Stimulated activated CD4-positive, alpha-beta T cell treated with anti-CD3 and anti-CD28 coated beads, Interleukin-1b, Interleukin-23, amount 100 ng/mL, for 24 hours (primary cell): ENCODE measurements at places on chromosomes 7 and 10.

GRCh38 chr7:21364801-21365271 is 63.0 kb upstream of the SP4 start:
- no peak for DNase-seq

- DNase-seq = no peak
Measured at GRCh38 chr10:76945166-76945565, 692.4 kb downstream of the KCNMA1 start.

GRCh38 chr7:73496626-73497025 is 25.5 kb downstream of the BAZ1B start:
- no peak for DNase-seq

DNA sequence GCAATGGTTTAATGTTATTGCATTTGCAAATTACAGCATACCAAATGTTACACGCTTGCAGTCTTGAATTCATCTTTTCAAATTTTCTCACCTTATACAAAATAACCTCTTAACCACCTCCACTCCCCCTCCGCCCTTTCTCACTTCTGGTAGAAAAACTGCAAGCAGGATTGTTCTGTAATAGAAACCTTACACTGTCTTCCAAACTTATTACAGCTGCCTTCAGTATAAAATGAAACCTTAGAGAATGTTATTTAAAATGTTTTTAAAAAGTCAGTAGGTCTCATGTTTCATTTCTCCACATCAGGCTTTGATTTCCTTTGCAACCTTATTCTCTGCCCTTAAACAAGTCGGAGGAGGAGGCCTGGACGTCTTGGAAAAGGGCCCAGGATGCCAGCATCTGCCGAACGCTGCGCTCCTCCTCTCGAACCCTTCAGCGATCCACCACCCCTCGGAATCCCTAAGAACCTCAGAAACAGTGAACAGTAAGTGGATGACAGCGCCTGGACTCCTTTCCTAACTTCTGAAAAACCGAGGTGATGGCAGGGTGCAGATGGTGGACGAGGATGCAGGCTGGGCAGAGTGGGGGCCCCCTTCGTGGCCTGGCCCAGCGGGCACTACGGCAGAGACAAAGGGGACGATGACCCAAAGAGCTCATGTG is 74.0 kb downstream of the FGFR2 start:
- no peak for DNase-seq

GRCh38 chr10:96176985-96177384 is 46.9 kb downstream of the ZNF518A start:
- DNase-seq = no peak

DNA sequence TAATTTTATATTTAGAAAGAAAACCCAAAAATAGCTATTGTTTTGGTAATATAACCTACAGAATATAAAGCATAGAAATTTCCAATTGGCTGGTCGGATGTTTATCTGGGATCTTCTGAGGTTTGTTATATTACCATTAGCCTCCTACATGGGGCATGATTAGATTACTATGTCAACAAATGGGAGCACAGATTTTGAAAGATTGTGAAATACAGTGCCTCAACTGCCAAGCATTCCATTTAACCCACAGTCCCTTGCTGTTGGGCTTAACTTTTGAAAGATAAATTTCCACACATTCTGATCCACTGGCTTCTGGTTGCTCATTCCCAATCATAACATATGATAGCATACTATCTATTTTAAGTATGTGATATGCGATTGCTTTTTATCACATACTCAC is 455.4 kb upstream of the C7orf33 start:
- no peak for DNase-seq

DNA sequence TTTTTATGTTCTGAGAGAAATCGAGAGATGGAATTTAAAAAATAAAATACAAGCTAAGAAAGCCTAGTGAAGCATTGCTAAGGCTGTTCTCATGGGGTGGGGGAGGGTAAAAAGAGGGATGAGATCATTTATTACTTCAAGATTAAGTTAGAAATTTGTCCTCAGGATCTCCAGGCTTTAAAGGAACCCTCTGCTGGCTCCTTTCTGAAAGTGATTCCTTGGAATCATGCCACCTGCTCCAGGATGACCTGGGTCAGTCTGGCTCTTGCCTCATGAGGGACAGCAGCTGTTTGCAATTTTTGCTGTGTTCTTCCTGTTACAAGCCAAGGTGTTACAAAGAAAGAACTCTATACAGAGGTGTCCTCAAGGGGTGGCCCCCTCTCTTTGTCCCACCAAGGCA is 69.8 kb downstream of the CDK1 start:
- DNase-seq = no peak

DNA sequence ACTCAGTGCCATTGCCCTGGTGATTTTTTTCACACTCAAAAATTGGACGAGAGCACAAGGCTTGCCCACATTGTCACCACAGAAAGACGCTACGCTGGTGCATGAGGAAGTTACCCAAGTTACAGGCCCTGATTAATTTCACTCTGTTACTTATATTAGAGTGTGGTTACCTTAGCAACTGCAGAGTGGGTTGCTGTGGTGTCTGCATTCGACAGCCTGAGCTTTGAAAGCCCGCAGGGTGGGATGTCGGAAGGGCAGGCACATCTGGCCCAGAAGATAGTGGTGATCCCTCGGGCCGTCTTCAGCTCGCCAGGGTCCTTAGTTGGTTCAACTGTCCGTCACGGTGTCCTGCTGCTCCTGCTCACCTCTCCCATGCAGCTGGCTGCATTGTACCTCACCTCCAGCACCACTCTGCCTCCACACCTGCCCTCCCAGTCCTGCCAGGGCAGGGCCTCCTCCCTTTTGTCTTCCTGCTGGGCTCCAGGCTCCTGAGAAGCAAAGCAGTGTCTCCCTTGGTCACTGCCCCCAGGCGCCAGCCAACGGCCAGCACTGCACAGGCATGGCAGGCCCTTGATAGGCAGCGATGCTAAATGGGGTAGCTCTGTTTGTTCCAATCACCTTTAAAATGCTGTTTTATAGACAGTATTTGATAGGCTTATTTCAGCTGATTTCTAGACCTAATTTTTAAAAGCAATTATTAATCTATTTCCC is 167.2 kb downstream of the EBF3 start:
- no peak for DNase-seq

- no peak for DNase-seq
Measured at GRCh38 chr7:13949445-13949844, 40.0 kb downstream of the ETV1 start.

GRCh38 chr7:67484244-67484751 is 487.7 kb downstream of the TYW1 start:
- DNase-seq = peak; percentile 2

DNA sequence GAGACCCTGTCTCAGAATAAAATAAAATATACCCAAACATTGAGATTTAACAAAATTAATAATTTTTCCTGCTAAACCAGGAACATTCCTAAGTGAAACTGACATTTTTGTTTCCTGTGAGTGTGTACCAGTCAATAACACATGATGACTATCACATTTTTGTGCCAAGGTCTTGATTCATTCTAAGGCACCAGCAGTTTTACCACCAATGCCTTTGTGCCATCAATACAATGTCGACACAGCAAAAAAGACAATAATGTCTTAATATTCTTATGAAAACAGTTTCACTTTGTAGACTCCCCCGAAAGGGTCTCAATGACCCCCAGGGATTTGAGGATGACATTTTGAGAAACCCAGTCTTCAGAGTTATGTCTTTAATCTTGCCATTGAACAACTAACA is 7.2 kb upstream of the CADPS2 start:
- no peak for DNase-seq

DNA sequence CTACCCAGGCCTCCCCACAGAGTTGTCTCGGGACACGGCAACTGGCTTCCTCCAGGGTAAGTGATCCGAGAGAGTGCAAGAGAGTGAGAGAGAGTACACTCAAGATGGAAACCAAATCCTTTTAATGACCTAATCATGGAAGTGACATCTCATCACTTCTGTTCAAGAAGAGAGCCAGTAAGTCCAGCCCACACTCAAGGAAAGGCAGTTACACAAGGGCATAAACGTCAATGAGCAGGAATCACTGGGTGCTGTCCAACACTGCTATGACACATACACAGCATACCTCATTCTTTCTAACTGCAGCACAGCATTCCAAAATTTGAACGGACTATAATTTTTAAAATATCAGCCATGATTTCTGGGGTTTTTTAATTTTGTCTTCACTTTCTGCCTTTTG is 29.3 kb upstream of the OSBPL3 start:
- DNase-seq = no peak

DNA sequence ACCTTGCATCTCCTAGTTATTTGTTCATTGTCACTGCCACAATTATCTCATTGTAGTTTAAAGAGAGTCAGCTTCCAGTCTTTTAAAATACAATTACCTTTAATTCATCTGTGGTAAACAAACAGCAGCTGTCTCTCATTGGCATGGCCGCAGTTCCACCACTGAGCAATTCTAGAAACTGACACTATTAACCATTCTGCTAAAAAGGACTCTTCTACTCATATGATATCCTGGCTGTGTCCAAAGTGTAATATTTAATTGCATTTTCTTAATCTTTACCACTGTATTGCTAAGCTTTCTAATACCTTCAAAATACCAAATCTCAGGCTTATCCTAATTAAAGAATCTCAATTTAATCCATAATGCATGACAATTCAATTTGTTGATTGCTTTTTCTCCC is 639.0 kb downstream of the AUTS2 start:
- no peak for DNase-seq

DNA sequence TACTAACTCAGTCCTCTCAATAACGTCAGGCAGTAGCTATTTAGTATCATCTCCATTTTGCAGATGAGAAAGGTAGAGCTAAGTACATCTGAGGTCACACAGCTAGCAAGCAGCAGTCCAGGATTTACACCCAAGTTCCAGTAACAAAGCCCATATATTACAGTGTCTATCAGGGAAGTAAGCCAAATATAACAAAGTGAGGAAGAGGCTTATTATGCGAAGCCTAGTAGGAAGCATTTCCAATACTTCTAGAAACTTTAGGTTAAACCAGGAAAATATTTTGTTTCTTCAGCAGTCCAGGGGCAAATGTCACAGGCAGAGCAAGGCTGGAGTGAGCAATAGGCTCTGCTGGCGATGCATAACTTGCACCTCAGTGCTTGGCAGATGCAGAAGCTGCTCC is 53.9 kb downstream of the NOC3L start:
- no peak for DNase-seq

- DNase-seq = no peak
Measured at GRCh38 chr7:2438775-2439174, 35.4 kb downstream of the CHST12 start.

- DNase-seq = no peak
Measured at GRCh38 chr10:126080879-126081411, 184.6 kb downstream of the FANK1 start.

DNA sequence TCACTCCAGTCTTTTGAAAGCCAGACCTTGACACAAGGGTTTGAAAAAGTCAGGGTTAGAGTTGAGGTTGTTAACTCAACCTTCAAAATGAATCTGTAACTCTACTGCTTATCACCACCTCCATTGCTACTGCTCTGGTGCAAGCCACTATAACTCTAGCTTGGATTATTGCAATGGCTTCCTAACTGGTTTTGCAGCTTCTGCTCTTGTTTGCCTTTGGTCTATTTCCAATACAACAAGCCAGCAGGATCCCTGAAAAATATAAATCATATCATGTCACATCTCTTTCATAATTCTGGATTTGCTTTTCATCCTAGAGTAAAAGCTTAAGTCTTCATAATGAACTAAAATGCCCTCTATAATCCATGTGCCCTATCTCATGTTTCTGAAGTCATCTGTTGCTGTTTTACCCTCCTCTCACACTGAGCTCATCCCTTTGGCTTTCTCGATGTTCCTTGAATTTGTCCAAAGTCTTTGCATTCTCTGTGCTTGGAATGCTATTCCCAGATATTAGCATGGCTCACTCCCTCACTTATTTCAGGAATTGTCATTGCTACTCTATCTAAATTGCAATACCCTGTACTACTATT is 10.9 kb downstream of the TAS2R60 start:
- no peak for DNase-seq

GRCh38 chr10:43901302-43901701 is 252.6 kb upstream of the ZNF32 start:
- no peak for DNase-seq

DNA sequence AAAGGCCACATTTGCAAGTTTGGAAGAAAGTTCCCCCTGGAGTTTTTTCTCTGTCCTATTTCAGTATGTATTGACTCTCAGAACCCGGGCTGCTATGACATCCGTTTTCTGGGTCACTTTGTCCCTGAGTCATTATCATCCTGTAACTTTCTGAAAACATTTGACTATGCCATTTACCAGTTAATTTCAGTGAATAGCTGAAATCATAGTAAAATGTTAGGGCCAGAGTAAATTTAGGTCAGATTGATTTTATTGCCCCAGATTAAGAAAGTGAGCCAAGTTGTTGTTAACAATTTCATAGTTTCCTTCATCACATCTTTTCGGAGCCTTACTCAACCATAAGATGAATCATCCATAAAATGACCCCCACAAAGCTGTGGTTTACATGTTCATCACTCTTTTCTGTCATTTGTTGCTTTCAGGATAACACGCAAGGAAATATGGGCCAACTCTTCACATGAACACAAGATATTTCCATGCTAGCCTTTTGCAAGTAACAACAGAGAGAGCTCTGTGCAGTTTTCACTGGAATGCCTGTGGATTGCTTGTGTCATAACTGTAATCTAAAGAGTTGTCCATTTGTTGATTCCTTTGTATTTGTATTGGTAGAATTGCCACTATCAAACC is 3.9 kb upstream of the MACC1 start:
- DNase-seq = no peak

- no peak for DNase-seq
Measured at GRCh38 chr10:17033529-17034260, 95.9 kb downstream of the CUBN start.

DNA sequence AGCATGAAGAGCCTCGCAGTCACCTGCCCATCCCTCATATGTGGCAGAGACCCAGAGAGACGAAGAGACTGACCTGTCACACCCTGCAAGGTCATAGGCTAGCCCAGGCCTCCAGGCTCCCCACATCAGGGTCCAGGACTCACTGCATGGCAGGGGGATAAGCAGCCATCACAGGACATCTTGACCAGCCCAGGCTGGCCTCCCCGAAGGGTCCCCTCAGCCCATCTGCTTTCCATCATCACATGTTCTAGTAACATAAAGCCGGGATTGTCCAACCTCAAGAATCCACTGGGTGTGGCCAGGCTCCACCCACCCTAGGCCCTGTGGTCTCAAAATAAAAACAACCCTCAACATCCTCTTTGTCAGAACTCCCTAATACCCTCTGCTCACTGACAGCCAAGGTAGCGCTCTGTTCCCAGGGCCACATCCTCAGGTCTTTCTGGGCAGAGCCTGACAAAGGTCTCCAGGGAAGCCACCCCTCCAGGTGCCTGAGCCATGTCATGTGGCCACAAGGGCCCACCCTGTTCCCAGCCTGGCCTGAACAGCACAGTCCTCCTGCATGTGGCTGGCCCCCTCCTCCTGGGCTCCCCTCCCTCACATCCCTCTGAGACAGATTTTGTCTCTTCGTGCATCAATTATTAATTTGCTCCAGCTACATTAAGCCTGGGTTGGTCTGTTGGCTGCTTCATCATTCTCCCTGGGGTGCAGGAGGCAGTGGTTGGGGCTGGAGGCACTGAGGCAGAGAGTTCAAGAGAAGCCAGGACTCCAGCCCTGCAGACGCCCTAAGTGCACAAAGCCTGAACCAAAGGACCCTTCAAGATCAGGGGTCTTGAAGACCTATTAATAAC is 131.8 kb upstream of the UNC5B start:
- no peak for DNase-seq

- DNase-seq = no peak
Measured at GRCh38 chr10:9188022-9188810, 1133.7 kb downstream of the GATA3 start.

GRCh38 chr7:100685631-100686145 is 8.4 kb downstream of the GIGYF1 start:
- no peak for DNase-seq
